ENCODE measurements at places on chromosomes 12 and 14.

- no peak for DNase-seq
Measured at GRCh38 chr12:101747697-101748096, 8.4 kb upstream of the SYCP3 start.

DNA sequence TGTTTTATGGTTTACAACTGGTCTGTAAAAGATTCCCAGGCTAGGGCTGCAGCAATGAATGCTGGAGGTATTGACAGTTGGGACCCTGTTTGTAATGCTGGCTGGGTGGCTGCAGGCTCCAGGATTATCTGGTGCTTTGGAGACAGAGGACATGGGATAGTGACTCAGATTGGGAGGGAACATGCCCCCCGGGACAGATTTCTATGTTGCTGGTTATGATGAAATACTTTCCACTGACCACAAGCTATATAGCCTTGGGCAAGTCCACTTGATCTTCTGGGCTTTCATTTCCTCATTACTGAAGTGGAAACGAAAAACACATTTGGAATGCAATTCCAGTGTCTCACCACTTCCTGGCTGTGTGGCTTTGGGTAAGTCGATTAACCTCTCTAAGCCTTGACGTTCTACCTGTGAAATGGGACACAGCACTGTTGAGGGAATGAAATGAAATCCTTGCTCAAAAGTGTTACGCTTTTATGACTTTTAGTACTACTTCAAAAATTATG, 6.3 kb upstream of the TPCN1 start:
- no peak for DNase-seq

DNA sequence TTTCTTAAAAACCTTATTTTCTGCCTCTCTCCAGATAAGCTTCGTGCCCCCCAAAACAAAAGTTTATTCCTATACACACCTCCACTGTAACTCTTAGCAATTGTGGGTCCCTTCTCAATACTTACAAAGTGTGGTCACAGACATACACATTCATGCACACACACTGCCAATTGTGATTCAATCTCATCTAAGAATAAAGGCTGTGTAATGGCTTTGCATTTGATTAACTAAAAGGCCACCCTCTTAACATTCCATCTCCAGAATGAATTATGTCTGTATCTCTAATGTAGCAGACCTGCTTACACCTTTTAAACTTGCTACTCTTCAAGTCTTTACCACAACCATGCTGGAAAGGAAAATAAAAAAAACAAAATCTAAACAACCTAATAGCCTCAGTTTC, 49.5 kb downstream of the MYF5 start:
- DNase-seq: no peak

DNA sequence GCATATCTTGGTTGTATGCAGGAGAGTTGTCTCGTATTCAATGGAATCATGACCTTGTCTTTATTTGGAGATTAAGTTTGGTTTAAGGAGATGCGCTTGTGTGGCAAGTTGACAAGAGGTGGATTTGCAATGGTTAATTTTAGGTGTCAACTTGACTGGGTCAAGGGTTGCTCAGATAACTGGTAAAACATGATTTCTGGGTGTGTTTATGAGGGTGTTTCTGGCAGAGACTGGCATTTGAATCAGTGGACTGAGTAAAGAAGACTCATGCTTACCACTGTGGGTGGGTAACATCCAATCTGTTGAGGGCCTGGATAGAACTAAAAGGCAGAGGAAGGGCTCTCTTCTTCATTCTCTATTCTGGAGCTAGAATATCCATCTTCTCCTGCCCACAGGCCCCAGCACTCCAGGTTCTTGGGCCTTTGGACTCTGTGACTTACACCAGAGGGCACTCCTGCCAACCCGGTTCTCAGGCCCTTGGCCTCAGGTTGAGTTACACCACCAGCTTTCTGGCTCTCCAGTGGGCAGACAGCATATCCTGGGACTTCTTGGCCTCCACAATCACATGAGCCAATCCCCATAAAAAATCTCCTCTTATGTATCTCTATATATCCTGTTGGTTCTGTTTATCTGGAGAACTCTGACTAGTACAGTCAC, 141.5 kb upstream of the ARID2 start:
- DNase-seq: no peak

- DNase-seq: no peak
Measured at GRCh38 chr12:83156815-83157214, 470.1 kb downstream of the TMTC2 start.

- no peak for DNase-seq
Measured at GRCh38 chr12:125988545-125988944, 923.3 kb downstream of the AACS start.

GRCh38 chr12:48030173-48030650, 25.9 kb upstream of the COL2A1 start:
- no peak for DNase-seq

Measured in Ammon's horn (tissue), 1 donor.